Stimulated activated CD8-positive, alpha-beta memory T cell treated with anti-CD3 and anti-CD28 coated beads, Interleukin-4, amount 100 ng/mL, for 1 hour (primary cell): ENCODE measurements at places on chromosomes 7 and 10.

DNA sequence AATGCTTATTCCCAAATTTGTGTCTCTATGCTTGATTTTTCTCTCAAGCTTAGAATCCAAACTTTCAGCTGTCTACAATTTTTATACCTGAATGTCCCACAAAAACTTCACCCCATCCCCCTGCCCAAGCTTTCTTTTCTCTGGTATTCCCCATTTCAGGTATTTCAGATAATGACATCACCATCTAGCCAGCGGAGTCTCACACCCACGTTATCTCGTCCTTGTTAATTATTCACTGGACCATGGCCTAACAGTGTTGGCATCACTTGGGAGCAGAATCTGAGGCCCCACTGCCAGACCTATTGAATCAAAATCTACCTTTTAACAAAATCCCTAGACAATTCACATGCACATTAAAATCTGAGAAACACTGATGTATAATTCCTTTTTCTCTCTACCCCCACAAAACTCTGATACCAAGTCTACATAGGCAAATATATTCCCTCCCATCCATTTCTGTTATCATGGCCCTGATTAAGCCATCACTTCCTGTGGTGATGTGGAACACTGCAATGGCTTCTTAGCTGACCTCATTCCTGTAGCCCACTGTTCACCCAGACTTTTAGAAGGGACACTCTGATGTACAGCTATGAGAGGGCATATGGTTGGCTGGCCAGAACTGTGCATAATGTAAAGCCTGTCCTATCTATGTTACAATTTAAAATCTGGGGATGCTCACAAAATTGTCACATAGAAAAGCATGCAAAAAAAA is 31.4 kb downstream of the ZNF438 start:
- no peak for DNase-seq

DNA sequence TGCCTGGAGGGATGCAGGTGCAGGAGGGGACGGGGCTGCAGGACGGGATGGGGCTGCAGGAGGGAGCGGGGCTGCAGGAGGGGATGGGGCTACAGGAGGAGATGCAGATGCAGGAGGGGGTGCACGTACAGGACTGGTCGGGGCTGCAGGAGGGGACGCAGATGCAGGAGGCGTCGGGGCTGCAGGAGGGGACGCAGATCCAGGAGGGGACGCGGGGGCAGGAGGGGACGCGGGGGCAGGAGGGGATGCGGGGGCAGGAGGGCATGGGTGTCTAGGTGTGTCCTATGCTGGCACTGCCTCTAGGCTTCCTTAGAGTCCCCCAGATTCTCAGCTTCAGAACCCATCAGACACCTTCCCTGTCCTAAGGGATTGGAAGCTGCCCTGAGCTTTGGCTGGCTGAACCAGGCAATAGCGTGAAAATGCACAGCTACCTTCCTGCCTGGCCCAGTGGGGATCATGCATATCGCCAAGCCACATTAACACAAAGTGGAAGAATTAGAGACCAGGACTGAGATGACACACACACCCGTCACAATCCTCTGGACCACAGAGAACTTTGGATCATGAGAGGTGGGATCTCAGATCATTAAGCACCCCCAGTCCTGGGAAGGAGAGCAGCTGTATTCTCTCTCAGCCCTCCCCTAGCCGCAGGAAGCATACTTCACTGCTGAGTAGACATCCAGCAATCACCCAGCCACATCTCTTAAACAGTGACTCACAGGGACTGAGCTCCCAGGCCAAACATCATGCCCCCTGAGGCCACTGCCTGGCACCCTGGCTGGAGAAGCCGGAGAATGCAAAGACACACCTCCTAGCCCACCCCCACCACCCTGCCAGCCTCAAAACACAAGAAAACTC is 67.3 kb downstream of the VWA2 start:
- no peak for DNase-seq

DNA sequence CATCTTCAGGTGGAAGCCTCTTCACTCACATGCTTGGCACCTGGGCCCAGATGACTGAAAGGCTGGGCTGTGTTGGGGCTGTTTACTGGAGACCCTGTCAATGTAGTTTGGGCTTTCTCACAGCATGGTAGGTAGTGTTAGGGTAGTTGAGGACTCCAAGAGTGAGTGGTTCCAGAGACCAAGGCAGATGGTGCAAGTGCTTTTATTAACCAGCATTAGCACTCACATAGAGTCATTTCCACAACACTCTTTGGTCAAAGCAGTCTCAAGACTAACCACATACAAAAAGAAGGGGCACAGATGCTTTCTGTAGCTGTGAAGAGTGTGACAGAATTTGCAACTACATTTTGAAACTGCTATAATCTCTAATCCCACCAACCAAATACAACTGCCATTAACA is 135.0 kb downstream of the RTKN2 start:
- no peak for DNase-seq

- DNase-seq = no peak
Observed at GRCh38 chr10:101615525-101616116, 27.5 kb downstream of the DPCD start.

DNA sequence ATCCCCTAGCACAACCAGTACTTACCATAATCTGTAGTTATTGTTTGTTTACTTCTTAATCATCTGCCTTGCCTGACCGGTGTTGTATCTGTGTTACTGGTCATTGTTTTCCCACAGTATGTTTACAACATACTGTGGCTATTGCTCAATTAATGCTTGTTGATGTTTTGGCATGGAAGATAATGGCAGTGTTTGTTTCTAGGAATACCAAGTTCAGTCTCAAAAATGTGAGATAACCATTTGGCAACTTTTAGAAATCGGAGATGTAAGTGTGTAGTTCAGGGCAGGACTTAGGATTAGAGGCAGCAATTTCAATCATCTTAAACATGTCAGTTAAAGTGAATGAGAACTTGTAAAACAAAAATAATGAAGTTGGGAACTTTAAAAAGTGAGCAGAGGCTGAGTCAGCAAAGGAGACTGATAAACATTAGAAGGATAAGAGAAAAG is 8.2 kb downstream of the MINDY3 start:
- no peak for DNase-seq

GRCh38 chr10:89793649-89794254 is 92.4 kb downstream of the KIF20B start:
- DNase-seq = no peak

GRCh38 chr7:42219447-42219846 is 17.6 kb downstream of the GLI3 start:
- no peak for DNase-seq

DNA sequence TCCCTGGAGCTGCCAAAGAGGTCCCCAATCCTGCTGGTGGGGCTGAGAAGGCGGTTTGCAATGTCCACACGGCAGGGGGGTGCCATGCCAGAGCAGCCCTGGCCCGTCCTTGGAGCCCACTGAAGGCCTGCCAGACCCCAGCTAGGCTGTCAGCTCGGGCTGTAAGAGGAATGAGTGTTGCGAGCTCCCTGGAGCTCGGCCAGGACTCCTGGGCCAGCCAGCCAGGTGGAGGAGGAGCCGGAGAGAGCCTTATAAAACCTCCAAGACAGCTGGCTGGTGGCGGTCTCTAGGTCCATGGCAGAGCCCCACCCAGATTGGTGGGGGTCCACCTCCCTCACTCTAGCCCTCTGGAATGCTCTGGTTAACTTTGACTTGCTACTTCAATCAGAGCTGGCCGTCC is 55.1 kb upstream of the CALN1 start:
- DNase-seq = no peak

GRCh38 chr7:18896343-18896975 is 221.0 kb downstream of the TWIST1 start:
- DNase-seq = no peak

DNA sequence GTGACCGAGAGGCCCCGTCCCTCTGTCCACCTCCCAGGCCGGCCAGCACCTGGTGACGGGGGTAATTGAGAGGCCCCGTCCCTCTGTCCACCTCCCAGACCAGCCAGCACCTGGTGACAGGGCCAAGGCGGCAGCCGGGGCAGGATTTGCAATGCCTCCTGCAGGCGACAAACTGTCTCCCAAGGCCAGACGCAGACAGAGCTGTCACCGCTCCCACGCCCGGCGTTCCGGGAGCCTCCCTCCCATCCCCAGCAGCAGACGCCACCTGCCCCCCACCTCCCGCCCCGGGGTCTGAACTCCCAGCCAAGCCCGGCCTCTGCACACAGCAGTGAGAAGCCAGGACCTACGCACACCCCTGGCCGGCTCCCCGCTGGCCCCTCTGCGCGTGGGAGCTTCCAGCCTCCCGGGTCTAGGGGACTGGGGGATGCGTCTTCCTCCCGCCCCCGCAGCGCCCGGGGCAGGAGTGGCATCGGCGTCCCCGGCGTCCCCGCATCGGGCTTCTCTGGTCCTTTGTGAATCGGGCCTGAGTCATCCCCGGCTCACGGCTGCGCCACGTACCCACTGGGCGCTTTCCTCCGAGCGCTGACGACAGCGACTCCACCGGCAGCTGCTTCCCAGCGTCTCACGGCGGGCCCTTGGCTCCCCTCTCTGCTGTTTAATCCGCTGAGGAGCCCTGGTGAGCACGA is 95.1 kb upstream of the DIP2C start:
- no peak for DNase-seq
